ENCODE measurements at places on chromosomes 7 and 10. TPM values are rescaled to one million over a fixed set of nuclear protein-coding genes. Genes with fewer than 3 reads are reported as not detected.

Gene PLA2G12B
- not detected for total RNA-seq

Gene NKX2-3
- not detected for total RNA-seq

Gene USP54
- total RNA-seq = 10.2 TPM

Gene SHH
- not detected for total RNA-seq

Gene PLPP4
- total RNA-seq = not detected

Gene TMEM273
- 11.6 TPM for total RNA-seq

Gene MMP21
- total RNA-seq = 0.85 TPM

Gene OPN1SW
- total RNA-seq = not detected

Gene RNF133
- total RNA-seq = not detected

Gene TMEM176B
- total RNA-seq = not detected

Gene RBP4
- not detected for total RNA-seq

DNA sequence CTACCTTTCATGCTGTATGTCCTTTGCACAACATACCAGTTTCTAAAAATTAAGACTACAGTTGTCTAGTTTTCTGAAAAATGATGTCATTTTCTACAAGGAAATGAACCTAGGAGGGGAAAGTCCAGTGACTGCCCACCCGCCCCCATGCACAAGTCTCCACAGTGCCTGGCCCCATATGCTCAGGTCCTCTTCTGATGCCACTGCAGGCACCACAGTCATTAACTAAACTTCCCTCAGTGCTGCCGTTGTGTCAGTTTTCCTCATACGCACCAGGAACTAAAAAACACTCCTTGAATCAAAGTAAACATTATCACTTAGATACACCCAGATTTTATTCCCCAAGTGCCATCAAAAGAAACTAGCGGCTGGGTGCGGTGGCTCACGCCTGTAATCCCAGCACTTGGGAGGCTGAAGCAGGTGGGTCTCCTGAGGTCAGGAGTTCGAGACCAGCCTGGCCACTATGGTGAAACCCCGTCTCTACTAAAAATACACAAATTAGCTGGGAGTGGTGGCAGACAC is 6.9 kb upstream of the TNS3 start:
- no peak for DNase-seq

DNA sequence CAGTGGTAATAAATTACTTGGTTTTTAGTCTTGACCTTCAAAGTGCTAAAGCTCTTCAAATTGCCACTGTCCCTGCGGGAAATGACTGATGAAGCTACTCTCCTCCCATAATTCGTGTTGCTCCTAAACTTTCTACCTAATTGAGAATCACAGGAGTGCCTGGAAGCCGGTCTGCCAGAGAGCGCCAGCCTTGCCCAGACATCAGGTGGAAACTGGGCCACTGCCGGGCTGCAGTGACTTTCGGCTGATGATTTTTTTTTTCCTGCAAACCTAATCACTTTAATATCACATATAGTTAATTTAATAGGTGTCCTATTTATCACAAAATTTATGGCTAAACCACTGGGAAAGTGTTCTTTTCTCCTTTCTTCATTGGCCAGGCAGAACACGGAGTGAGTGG is 59.6 kb upstream of the UBE3C start:
- DNase-seq = no peak

GRCh38 chr10:124041675-124042445 is 51.5 kb downstream of the CHST15 start:
- no peak for DNase-seq

DNA sequence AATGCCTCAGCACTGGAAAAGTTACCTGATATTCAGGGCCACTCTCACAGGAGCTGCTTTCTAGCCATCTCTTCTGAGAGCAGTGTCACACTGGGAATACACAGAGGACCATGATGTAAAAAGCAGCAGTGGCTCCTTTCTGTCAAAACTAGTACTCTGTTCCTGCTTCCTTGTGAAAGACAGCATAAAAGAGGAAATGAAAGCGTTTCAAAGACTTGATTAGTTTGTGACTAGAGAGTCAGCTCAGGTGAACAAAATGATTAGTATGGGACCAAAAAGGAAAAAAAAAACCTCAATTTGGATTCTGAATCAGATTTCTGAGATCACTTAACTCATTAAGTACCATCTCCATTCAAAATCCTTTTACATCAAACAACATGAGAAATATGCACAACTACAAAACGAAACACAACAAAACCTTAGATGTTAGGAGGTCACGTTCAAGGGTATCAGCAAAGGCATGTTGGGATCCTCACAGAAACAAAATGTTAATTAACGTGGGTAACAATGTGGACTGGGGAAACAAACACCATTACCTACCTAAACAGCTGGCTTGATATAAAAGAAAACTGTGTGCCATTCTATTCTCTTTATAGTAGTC is 103.7 kb downstream of the MACC1 start:
- DNase-seq = peak; percentile 1

- DNase-seq = peak; percentile 93
Observed at GRCh38 chr7:604001-604883, 84.6 kb upstream of the PDGFA start.

DNA sequence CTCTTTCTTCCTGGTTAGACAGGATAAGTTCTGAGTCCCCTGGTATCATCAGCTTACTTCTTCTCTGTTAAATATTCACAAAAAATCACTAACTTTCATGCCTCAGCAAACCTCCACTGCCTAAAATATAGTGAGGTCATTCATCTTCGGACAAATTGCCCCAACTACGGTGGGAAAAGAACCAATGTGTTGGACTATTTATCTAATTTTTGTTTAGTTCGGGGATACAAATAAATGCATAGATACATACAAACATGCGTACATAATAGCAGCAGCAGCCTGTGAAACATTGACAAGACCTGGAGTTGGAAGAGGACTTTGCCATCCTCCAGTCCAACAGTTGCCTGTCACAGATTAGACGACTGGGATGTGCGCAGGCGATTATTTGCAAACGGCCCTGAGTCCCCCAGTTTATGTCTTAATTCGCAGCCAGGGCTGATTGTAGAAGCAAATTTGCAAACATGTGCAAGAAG is 51.5 kb downstream of the EGFR start:
- no peak for DNase-seq

- DNase-seq = no peak
Observed at GRCh38 chr7:139505563-139505962, 17.9 kb upstream of the CLEC2L start.

GRCh38 chr10:54869022-54869421 is 68.0 kb upstream of the PCDH15 start:
- no peak for DNase-seq

- DNase-seq = no peak
Observed at GRCh38 chr7:105154084-105154483, 140.1 kb downstream of the KMT2E start.

DNA sequence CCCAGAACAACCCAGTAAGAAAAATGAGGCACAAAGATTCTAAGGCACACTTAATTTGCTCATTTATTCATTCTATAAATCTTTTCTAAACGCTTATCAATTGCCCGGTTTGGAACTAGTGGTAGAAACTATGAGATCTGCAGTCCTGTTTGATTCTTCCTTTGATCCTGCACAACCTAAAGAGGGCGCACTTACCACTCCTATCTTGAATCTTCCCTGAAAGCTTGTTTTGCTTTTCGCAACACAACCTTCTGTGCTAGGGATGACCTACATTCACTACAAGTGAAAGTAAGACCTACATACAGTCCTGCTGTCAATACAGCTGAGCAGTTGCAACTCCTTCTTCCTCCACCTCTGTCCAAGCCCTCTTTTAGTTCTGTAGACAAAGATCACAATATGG is 12.6 kb upstream of the ARL4A start:
- no peak for DNase-seq

DNA sequence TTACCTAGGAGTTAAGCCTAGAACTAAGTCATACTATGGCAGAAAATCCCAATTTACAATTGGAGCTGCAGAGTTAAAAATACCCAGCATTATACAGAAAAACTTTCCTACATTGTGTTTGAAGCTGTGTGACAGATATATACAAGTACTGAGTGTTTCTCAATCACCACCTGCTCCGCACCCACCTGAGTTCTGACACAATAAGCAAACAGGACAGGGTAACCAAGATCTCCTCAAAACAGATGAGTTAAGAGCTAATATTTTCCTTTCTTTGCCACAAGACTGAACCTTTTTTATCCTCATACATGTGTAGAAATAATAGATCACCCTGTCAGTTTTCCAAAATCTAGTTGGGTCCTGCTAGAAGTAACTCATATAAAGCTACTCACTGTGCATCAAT is 186.3 kb downstream of the DOCK4 start:
- no peak for DNase-seq

DNA sequence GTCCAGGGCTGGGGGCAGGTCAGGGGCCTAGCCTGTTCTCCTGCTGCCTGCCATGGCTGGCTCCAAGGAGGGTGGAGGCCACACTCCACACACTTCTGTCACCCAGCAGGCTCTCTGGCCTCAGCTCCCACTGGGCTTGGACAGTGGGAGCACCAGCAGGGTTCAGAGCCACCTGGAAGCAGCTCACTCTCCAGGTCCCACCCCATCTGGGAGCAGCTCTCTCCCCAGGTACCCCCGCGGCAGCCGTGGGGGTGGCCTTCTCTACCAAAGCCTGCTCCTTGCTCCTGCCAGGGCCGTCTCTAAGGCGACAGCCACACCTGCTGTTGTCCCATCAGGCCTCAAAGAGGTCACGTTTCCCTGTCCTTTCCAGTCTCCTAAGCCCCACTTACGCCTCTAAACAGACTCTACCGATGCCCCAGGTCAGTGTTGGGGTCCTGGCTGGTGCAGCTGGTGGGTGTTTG is 142.5 kb upstream of the RET start:
- no peak for DNase-seq

- no peak for DNase-seq
Observed at GRCh38 chr10:124874-125273, 10.4 kb upstream of the ZMYND11 start.

DNA sequence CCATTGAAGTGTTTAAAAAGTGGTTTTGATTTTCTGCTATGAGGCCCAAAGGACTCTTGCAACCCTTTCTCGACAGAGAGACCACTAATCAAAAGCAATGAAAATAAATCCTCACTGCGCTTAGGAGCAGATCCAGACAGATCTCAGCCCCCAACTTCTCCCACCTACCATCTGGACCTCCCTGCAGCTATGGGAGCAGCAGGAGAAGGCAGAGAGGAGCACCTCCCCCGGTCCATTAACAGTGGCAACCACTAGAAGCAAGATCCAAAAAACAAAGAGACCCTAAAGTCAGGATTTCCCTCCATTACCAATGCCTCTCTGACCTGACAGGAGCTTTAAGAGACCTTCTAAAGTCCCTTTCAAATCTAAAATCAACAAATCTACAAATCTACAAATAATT is 99.0 kb upstream of the LSM8 start:
- DNase-seq = no peak

- DNase-seq = peak; percentile 77
Observed at GRCh38 chr7:3897430-3898372, 596.6 kb downstream of the SDK1 start.

- DNase-seq = no peak
Observed at GRCh38 chr10:72392571-72392970, 37.9 kb upstream of the DNAJB12 start.

DNA sequence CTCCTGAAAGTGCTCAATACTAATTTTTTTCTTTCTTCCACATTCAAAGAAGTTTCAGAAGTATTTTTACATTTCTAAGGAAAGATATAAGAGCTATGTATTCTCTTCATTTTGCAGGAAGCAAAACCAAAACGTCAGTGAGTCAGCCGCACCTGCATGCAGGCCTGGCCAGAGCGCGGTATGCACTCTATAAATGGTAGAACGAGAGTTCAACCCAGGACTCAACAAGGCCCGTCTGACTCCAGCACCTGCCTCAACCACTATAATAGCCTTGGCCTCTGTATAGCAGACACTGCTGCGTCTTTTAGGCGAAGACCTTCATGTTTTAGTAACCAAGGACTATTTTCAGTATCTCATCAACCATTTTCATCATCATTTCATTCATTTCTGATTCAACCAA is 113.2 kb downstream of the KMT2E start:
- DNase-seq = no peak

DNA sequence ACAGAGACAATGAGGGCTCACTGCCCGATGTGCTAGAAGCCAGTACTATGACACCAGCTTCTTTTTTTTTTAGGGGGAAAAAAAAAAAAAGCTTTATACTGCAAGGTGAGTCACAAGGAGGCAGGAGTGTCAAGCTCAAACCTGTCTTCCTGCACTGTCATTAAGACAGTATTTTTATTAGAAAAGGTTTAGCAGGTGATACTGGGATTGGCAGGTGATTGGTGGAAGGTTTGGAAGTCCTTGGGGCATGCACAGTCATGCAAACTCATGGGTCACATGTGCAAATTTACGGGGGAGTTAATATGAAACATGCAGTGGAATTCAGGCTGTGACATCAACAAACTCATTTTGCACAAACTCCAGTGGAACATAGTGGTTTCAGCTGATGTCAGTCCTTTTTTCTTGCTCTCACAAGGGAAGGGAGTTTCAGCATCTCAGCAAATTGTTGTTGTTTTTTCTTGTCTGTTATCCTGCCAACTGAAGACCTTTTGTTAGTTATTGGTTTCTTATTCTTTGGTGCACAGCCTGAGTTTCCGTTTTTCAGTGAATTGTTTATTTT is 530.6 kb downstream of the ANKRD7 start:
- no peak for DNase-seq

DNA sequence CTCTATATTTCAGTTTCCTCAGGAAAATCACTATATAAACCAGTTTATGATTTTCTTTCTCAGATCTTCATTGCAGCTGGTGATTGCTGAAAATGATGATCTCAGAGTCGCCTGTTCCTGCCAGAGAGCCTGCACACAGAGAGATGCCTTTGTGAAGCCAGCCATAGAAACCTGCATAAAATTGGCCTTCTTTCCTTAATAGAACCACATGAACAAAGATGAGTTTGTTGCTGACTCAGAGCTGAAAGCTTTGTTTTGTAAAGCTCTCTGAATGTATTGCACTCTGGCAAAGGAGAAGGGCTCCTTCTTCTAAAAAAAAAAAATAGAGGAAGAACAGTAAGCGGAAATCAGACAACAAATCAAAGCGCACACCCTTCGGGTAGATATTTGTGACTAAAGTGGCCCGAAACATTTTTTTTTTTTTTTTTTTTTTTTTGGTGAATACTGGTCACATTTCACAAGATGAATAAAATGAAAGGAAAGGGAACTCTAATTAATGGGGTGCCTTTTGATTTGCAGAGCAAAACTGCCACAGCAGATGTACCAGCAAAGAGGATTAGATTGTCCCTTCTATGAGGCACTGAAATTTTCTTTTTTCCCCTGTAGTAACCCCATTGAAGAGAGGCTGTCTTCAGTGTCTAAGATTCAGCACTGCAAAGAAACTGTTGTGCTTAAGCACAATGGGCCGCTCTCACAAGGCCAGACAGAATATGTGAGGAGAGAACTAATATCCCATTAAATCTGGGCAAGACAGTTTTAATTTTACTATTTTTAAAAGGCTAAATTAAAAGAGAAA is 75.1 kb upstream of the PTPRZ1 start:
- no peak for DNase-seq

All from natural killer cell (primary cell).